ENCODE measurements at places on chromosomes 2 and 18.

DNA sequence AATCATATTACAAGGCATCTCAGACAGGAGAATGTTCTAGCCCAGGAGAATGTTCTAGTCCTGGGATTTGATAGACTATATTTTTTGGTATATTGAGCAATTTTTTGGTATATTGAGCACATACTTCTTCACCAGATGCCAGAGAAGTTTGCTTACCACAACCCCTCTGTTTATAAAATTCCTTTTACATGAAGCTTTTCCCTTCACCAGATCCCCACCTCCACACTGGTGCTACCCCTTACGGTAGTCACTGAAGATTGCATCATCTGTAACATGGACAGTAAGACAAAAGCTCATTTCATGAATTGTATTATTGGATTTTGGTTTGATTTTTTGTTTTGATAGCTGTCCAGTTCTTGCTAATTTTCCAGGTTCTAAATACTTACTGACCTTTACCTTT, 7.2 kb upstream of the HNMT start:
- peak; percentile 17 for DNase-seq

GRCh38 chr2:151972241-151973012, 126.4 kb downstream of the CACNB4 start:
- no peak for DNase-seq

- no peak for DNase-seq
These were observed 99.3 kb upstream of the DNAJC10 start for GRCh38 chr2:182616471-182617393.

GRCh38 chr2:134819334-134819733, 19.1 kb upstream of the ACMSD start:
- peak; percentile 18 for DNase-seq

- DNase-seq = no peak
These were observed 29.2 kb upstream of the MSH2 start for GRCh38 chr2:47373747-47374146.

GRCh38 chr18:10814336-10814735, 288.5 kb downstream of the NAPG start:
- DNase-seq = no peak

GRCh38 chr2:200741468-200742202, 70.1 kb upstream of the BZW1 start:
- DNase-seq = no peak

DNA sequence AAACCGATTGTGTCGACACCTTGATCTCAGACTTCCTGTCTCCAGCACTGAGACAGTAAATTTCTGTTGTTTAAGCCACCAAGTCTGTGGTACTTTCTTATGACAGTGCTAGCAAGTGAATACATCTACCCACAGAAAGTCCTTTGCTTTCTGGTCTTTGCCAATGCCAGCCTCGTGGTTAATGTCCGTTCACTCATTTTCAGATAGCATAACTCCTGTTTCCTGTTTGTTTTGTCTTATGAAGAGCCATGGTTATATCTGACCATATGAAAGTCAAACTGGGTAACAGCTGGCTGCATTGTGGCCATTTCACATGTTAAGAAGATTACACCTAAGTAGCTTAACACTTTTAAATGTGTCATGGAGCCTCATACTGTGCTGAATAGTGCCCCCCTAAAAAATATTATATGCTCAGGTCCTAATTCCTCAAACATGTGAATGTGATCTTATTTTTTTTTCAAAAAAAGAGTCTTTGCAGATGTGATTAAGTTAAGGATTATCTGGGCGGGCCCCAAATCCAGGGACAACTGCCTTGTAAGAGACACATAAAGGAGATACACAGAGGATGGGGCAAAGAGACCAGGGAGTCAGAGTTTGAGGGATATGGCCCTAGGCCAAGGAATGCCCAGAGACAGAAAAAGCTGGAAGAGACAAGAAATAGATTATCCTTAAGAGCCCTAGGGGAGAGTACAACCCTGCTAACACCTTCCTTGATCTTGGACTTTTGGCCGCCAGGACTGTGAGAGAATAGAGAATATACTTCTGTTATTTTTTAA, 118.0 kb downstream of the KCNE4 start:
- DNase-seq = no peak

DNA sequence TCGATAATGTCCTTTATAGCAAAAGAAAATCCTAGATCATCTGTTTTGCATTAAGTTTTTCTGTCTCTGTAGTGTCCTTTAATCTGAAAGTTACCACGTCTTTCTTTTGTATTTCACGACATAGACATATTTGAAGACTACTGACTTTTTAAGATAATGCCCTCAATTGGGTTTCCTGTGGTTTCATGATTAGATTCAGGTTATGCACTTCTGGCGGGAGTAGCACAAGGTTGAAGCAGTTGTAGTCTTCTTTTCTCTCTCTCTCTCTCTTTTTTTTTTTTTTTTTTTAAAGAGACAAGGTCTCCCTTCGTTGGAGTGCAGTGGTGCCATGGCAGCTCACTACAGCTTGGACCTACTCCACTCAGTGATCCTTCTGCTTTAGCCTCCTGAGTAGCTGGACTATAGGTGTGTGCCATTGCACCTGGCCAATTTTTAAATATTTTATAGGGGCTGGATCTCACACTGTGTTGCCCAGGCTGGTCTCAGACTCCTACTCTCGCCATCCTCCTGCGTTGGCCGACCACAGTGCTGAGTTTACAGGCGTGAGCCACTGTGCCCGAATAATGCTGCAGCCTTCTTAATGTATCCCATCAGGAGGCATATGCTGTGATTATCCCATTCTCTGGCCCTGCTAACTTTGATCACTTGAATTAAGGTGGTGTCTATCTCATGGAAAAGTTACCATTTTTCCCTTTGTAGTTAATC, 3.9 kb downstream of the INPP4A start:
- no peak for DNase-seq

GRCh38 chr2:109136542-109136941, 7.5 kb downstream of the SH3RF3 start:
- no peak for DNase-seq

GRCh38 chr2:201132518-201132917, 16.6 kb downstream of the CFLAR start:
- DNase-seq = no peak

GRCh38 chr2:43388371-43388770, 162.0 kb upstream of the ZFP36L2 start:
- DNase-seq = no peak

GRCh38 chr2:61044636-61045035, 21.0 kb upstream of the SANBR start:
- no peak for DNase-seq

DNA sequence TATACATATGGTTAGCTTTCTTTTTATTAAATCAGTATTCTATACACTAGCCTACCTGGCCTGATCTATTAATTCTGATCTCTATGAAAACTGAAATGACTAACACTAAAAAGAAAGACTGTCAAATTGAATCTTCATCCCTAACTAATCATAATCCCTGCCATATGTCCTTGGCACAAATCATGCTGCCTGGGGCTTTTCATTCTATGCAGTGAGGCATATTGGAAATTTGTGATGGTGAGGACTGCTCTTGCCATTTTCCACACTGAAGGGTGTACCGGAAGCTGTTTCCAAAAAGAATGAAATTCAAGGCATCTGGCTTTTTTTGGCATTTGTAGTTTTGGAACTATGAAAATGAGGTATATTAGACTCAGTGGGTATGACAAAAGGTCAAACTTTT, 39.7 kb downstream of the RAPGEF4 start:
- DNase-seq = no peak

DNA sequence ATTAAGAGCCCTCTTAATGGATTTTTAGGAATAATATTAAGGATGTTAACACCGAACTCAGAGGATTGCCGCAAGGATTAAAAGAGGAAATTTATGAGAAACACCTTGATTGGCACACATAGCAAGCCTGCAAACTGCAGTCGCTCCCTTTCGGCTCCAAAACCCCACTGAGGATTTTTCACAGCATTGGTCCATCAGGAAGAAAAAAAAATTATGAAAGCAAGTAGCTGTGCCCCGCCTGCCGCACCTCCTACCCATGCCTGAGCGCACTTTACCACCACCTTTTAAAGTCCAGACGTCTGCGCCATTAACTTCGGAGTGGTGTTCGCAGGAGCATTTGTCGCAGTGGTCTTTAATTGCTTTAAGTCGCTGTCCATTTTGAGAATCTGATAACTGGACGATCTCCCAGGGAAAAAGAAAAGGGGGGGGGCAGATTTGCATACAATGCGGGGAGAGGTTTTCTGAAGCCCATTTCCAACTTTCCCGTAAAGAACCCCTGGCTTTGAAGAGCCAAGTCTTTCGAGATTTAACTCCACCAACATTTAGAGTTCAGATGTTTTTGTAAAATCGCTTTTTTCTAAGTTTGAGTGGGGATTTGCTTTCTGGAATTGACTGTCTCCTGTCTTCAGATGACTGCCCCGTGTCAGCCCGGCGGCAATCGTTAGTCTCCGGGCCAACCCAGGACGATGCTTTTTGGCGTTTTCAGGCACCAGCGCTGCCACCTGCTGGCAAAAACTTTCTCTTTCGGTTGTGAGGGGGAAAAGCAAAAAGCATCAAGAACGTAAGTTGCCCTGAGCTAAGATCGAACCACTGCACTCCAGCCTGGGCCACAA, 913 bp upstream of the TRABD2A start:
- DNase-seq = peak; percentile 74

GRCh38 chr2:215705771-215706361, 270.0 kb upstream of the FN1 start:
- no peak for DNase-seq

DNA sequence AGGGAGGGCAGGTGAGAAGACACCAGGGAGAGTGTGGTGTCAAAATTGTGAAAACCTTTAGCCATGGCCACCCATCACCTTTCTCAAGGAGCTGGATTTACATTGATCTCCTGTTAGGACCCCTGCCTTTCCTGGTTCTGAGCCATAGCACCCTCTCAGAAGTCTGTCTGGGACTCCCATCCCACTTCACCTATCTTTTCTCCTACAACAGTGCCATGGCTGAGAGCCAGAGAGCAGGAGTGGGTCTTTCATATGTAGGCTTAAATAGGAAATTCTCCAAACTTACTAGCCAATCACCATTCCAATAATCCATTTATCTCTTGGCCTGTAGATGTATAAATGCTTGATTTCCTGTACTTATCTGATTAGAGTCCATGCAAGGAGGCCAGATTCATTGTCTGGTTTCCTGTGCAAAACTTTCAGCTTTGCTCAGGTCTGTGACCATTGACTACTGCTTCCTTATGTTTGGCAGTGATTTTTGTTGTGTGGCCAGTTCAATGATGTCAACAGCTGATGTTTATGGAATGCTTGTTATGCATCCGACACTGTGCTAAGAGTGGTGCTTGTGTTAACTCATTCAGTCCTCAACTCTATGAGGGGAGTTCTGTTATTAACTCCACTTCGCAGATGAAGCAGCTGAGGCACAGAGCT, 57.6 kb upstream of the IGFBP5 start:
- DNase-seq = no peak

DNA sequence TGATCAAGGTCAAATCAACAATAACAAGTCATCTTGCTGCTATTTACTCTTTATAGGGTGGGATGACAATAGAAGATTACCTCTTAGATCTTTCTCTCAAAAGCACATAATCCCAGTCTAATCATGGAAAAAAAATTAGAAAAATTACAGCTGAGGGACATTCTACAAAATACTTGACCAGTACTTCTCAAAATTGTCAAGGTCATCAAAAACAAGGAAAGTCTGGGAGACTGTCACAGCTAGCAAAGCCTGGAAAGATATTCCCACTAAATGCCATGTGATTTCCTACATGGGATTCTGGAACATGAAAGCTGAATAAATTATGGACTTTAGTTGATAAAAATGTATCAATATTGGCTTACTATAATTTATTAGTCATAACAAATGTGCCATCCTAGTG, 276.2 kb downstream of the RNF144A start:
- DNase-seq = no peak

DNA sequence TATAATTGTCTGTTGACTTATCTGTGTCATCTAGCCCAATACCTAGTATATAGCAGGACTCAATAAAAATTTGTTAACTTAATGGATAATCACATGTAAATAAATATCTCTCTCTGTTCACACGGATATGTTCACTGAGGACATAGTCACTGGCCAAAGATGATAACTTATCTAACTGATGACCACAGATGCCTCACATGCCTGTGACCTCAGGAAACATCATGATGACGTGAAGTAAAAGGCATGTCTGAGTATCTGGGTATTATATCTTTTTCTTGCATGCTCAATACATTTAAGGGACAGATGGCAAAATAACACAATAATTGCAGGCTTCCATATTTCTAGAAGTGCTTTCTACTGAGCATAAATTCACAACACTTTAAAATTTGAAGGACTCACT, 41.4 kb upstream of the PARD3B start:
- DNase-seq = no peak

- DNase-seq = no peak
These were observed 151.7 kb upstream of the KLF7 start for GRCh38 chr2:207317378-207317984.

DNA sequence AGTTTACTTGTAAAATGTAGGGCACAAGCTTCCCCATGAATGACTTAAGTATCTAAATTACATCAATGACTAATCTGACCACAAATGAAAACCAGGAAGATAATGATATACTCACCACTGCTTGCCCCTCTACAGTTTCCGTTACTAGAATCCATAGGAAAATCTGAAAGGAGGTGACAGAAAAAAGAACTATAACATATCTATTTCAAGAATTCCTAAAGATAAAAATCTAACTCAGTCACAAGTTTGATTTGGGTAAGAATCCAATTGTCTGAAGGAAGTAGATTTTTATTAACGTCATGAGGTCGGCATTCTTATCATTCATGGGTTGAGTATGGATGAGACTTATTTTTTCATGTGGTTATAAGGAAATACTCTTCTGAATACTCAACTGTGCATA, 7.8 kb downstream of the FRZB start:
- no peak for DNase-seq

DNA sequence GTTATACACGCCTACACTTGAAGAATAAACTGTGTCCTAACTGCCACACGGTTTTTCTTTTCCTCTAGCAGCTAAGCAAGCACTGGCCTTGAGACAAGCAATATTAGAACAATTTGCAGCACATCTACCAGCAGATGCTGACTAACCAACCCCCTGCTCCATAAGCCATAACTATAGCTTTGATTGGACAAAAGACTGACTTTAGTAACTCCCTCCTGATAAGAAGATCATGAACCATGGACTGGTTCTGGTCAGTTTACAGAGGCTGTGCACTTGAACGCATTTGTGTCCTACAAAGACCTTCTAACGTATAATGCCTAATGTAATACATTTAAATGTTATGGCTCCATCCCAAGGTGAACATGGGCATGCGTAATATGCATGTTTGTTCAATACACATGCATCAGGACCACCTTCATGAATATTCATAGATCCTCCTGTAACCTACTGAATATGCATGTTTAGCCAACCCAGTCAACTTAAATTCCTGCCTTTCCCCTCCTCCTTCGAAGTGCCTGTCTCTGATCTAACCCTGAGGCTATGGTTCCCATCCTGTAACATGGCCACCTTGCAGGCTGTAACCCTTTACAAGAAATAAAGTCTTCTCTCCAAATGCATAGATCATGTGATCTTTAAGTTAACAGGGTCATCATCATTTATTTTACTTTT, 26.5 kb downstream of the SLC4A5 start:
- no peak for DNase-seq

DNA sequence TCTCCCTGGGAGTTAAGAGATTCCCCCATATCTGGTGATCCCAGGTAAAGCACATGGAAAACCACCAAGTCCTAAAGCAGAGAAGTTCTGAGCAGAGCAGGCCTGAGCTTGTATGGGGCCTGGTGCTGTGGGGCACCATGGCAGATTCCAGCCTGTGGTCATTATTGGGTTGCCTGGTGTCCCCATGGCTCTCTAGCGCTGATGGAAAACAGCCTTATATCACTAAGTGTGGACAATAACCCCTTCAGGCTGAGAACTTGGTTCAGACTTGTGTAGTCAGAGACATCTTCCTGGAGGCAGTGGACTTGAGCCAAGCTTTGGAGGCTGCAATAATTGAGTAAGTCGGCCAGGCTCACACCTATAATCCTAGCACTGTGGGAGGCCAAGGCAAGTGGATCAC, 96.8 kb downstream of the MCFD2 start:
- no peak for DNase-seq
